ENCODE measurements at places on chromosomes 16 and 17.

DNA sequence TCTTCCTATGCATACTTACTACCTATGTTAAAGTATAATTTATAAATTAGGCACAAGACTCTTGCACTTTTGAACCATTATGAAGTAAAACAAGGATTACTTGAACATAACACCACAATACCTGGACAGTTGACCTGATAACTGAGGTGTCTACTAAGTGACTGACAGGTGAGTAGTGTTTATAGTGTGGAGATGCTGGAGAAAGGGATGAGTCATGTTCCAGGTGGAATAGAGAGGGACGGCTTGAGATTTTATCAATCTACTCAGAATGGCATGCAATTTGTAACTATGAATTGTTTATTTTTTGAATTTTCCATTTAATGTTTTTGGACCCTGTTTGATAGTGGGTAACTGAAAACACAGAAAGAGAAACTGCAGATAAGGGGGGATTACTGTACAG lies 287.6 kb downstream of the MAP2K6 start:
- no peak for DNase-seq

GRCh38 chr17:48753794-48754499 lies 25.4 kb upstream of the HOXB13 start:
- no peak for DNase-seq

GRCh38 chr17:44205962-44206824 lies 6.5 kb upstream of the ATXN7L3 start:
- DNase-seq, result no peak

- no peak for DNase-seq
Measured at GRCh38 chr16:55275869-55276268, 48.1 kb upstream of the IRX6 start.

GRCh38 chr17:44389723-44390202 lies 314 bp upstream of the ITGA2B start:
- DNase-seq, result no peak

Data from coronary artery (tissue), 2 donors.